ENCODE measurements at places on chromosomes 4 and X.

DNA sequence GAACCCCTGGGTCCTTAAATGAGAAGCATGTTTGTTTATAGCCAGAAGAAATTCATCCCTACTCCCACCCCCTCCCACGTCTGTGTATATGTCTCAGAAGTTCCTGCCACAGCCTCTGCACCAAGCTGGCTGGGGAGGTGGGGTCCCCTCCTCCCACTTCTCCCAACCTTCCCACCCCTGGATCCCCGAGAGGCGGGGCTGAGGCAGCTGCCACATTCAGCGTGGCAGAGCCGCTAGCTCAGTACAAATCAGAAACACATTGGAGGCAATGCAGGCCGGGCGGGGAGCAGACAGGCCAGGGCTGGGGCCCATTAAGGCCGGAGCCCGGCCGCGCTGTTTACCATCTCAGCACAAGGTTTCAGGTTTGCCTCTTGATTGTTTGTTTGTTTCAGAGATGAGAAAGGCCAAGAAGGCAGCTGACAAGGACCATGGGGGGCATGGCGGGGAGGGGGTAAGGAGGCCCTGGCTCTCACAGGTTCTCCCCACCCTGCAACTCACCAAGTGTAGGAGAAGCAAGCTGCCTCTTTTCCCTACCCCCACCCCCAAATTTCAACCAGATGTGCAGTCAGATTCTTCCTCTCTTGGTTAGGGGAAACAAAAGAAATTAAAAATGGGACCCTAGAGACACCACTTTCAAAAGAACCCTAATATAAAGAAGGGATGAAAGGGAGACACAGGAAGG lies 22.3 kb downstream of the PJA1 start:
- no peak for DNase-seq

DNA sequence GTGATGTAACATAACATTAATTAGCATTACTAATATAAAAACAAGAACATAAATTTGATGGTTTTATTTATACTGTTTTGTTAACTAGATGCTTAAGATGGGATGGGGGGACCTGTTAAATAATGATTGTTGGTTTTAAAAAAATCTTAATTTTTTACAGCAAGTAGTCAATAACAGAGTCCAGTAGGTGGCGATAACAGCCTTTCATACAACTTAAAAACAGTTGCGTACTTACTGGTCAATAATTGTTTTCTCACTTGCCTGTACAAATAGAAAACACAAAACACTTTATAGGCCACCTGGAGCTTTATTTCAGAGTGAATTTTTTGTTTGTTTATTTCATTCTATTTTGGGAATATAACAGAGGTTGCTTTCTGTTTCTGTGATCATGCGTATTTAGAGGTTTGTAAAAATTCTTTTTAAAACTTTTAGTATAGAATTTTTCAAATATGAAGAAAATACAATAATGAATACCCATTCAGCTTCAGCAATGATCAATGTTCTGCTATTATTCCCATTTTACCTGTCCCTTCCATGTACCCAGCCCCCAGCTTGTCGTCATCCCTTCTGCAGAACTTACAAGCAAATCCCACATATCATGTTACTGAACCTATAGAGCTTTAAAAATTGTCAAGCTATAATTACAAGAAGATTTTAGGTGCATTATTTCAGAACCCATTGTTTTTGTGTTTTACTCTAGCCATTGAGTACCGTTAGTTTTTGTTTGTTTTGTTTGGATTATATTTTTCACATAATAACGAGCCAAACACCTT lies 97.1 kb downstream of the MRPL1 start:
- no peak for DNase-seq

- DNase-seq = no peak
These were observed 118.4 kb upstream of the WDR17 start for GRCh38 chr4:175947117-175947722.

DNA sequence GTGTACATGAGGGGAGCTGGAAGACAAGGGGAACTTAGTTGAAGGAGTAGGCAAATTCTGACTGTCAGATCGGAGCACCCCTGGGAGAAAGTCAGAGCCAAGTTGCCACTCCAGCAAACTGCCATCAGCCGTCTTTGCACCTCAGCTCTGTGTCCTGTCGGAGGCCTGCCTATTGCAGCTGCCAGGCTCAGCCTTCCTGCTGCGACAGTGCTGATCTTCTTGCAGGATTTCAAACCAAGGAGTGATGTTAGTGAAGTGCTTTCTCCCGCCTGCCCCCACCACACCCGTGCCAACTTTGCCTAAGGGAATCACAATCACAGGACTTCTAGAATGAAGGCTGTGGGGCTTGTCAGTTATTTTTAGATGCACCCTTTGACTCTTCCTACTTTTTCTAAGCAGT lies 185.3 kb downstream of the KIT start:
- DNase-seq = no peak
